Stimulated activated CD8-positive, alpha-beta memory T cell treated with anti-CD3 and anti-CD28 coated beads, Interleukin-12 subunit alpha, Interleukin-12 subunit beta, amount 100 ng/mL, for 1 hour (primary cell): ENCODE measurements at places on chromosomes 2 and 18.

GRCh38 chr18:4285525-4285924, 169.6 kb downstream of the DLGAP1 start:
- no peak for DNase-seq

DNA sequence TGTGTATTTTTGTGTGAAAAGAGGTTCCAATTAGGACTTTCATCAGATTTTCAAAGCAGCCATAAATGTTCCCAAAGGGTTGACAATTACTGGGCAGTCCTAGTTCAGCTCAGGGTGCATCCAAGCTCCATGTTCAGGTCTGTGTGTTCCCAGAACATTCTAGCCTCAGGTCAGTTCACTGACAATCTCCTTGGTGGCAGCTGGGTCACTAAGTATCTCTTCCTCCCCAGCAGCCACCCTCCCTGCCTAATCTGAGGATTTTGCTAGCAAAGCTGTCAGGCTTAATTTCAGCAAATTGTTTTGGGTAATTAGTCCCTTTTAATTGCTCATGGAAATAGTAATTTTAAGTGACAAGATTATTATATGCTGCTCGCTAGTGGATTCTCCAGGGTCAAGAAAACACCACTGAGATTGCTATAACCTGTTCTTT, 29.8 kb downstream of the UPP2 start:
- DNase-seq, result no peak

GRCh38 chr2:141133883-141134282, 996.9 kb downstream of the LRP1B start:
- DNase-seq, result no peak

DNA sequence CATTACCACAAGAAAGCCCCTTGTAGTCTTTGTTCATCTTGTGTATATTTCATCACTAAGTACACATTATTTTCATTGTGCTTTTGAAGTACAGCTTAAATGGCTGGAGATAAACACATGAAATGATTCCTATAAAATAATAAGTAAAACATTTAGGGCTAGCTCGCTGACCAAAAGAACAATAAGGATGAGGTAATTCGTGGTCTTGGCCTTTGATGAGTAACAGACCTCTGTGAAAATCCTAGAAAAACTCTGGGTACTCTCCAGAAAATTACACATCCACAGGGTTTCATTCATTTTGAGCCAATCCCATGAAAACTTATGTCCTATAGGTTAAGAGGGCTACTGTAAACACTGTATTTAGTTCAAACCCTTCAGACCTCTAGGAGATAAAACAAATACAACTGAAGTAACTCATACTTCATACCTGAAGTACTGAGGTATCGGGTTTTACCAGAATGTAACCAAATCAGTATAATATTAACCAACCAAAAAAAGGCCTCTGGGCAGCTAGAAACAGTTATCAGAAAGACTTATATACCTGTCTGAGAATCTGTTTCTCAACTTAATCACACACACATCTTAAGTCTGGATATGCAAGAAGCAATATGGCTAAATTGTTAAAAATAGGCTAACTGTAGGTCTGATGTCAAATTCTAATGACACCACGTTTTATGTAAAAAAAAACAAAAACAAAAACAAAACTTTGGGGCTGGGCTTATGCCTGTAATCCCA, 31.0 kb downstream of the CFAP36 start:
- no peak for DNase-seq

DNA sequence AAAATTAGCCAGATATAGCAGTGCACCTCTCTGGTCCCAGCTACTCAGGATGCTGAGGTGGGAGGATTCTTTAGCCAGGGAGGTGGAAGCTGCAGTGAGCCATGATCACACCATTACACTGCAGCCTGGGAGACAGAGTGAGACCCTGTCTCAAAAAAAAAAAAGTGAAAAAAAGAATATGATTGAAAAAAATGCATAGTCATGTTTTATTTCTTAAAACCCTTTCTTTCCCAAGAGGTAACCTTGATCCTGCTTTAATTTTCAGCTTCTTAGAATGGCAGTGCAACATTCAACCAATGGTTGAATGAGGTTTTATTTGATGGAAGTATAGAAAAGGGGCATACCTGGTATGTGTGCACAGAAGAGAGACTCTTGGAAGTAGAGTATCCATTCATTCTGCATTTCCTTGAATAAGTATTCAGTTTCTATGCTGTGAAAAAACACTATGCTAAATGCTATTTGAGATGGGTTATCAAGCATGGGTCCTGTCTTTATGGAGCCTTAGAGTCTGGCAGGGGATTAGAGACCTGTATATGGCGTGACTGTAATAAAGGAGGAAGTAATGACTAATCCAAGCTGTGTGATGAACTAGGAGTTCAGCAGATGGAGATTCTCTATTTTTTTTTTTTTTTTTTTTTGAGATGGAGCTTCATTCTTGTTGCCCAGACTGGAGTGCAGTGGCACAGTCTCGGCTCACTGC, 146.3 kb downstream of the WDSUB1 start:
- no peak for DNase-seq

DNA sequence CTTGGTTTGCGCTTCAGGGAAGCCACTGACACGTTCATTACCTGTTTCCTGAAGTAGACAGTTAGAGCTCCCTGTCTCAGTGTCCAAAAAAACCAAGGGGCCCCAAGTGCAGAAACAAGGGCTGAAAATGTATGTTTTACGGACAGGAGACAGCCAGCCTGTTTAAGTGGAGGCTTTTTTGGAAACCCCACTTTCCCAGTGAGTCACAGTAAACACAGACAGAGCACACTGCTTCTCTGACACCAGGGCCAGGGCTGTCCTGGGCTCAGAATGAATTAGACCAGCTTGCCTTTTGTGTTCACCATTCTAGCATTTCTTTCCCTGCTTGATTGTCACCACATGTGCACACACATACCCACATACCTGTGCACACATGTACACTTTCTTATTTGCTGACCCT, 128.6 kb downstream of the SH3RF3 start:
- no peak for DNase-seq

GRCh38 chr2:13021470-13021957, 304.8 kb downstream of the TRIB2 start:
- no peak for DNase-seq

GRCh38 chr2:33392366-33392765, 84.1 kb upstream of the RASGRP3 start:
- DNase-seq, result no peak
